NCI-H524 treated with DMSO at 0.1 percent for 48 hours (cell line): ENCODE measurements at places on chromosomes 12 and 14.

GRCh38 chr12:15273896-15274295 is 48.4 kb upstream of the PTPRO start:
- no peak for DNase-seq

GRCh38 chr12:109696485-109697269 is 16.9 kb upstream of the FAM222A start:
- no peak for DNase-seq

DNA sequence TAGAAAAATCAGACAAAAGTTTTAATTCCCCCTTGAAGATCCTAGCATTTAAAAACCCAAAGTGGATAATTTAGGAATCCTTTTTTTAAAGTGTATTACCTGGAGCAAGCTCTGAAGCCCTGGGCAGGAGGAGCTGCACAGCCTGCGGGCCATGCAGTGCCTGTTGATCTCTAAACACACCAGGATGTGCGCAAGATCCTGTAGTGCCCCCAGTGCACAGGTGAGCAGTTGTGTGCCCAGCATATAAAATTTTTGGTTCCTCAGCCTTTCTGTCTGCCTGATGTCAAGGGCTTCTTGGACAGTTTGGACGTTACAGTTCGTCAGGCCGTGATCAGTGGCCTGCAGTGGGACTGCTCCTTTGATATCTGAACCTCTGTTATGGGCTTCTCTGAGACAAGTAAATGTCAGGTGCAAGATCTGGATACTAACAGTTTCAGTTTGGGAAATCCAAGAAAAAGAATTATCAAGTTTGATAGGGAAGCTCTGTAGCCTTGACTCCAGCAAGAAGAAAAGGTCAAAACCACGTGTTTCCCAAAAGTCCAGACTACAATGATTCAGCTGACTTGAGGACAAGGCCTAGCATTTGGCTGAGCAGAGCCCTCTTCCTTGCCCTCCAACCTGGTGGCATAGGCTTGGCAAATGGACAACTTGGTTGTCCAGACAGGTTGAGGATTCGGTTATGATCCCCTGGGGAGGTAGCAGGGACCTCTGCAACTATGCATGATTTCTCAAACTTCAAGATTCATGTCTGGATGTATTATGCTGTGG is 1.0 kb downstream of the ATXN7L3B start:
- DNase-seq = no peak

- peak; percentile 28 for DNase-seq
These were observed 22.2 kb downstream of the TMEM63C start for GRCh38 chr14:77203611-77204458.

- no peak for DNase-seq
These were observed 90.1 kb downstream of the NCOR2 start for GRCh38 chr12:124477107-124477915.

DNA sequence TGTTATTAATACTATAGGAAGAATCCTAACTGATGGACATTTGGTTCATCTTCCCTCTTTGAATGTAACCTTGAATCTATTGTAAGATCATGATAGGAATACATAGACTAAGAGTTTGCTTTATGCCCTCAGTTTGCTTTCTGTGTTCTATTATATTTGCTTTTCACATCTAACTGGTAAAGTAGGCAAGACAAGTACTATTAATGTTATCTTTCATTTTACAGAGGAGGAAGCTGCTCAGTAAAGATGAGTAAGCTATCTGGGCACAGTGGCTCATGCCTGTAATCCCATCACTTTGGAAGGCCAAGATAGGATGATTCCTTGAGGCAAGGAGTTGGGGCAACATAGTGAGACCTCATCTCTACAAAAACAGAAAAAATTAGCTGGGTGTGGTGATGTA is 103.0 kb downstream of the TMTC2 start:
- no peak for DNase-seq

DNA sequence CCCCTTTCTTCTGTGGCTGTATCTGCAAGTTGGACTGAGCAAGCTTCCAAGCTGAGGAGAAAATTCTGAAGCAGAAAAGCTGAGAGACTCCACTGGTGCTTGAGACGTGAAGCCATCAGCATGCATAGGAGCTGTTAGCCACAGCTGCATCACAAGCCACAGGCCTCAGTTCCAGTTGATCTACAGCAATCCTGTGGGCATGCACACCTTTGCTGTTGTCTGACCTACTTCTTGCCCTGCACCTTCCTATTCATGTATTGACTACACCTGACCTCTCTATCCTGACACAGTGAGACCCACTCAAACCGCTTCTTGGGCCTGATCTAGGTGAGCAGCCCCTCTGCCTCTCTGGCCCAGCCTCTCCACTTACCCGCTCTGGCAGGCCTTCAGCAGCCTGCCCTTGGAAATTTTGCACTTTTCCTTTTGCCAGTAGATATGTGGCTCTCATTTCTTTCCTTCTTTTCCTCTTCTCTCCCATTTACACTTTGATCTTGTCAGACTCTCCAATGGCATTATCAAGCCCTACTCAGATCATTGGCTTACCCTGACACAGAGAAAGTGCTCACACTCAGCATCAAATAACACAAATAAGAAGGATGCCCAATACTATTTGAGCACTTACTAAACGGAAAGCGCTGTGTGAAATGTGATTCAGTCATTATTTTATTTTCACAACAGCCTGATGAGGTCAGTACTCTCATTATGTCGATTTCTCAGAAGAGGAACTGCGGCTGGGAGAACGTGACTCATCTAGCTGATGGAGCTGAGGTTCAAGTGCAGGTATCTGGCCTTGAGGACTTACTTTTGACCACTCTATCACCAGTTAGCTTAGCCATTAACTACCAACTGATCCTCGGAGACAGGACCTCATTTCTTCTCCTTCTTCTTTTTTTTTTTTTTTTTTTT is 21.9 kb upstream of the PTGR2 start:
- DNase-seq = no peak

DNA sequence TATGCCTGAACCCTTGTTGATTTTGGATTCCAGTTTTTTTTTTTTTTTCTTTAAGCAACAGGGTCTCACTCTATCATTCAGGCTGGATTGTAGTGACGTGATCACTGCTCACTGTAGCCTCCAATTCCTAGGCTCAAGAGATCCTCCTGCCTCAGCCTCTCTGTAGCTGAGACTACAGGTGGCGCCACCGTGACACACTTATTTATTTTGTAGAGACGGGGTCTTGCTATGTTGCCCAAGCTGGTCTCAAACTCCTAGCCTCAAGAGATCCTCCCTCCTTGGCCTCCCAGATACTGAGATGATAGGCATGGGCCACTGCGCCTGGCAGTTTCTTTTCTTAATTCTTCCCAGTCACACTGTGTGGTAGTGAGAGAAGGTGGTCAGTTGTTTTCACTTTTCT is 25.2 kb downstream of the ACADS start:
- DNase-seq = no peak

- DNase-seq = no peak
These were observed 646 bp downstream of the FBLN5 start for GRCh38 chr14:91946622-91947474.

- DNase-seq = no peak
These were observed 37.8 kb upstream of the P2RX4 start for GRCh38 chr12:121172145-121172544.

- DNase-seq = no peak
These were observed 38.8 kb downstream of the CBX5 start for GRCh38 chr12:54240971-54241588.

- no peak for DNase-seq
These were observed 118.8 kb downstream of the SLC6A15 start for GRCh38 chr12:84793558-84794367.

DNA sequence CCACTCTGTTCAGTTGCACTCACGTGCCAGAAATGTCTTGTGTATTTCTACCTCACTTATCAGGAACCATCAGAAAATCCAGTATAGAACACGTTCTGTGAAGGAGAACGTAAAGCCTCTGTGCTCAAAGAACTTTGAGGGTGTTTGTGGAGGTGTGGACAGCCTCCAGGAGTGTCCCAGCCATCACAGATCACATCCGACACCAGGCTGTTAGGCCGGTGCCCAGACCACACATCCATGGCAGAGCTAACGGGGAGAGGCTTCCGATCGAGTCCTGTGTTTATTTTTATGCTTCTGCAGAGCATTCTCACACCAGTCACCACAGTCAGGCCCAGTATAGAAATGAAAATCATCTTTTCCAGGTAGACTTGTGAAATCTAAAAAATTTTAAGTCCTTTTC is 53.6 kb downstream of the TPCN1 start:
- no peak for DNase-seq

- DNase-seq = no peak
These were observed 834 bp downstream of the COCH start for GRCh38 chr14:30874999-30875787.

GRCh38 chr12:77841521-77841920 is 10.8 kb downstream of the NAV3 start:
- DNase-seq = no peak

DNA sequence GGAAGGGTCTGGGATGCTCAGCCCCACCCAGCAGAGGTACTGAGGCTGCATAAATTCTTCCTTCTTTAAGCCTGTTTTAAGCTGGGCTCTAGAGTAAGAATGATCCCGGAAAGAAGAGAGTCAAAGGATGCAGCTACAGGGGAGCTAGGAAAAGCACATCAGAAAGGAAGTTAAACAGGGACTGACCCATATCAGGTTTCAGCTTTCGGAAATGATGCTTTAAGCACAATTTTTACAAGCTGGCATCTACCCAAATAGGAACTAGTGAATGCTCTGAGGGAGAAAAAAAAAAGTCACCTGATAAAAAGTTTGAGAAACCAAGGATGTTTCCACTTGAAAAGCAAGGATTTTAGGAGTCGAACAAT is 22.0 kb downstream of the TSPAN8 start:
- DNase-seq = no peak

DNA sequence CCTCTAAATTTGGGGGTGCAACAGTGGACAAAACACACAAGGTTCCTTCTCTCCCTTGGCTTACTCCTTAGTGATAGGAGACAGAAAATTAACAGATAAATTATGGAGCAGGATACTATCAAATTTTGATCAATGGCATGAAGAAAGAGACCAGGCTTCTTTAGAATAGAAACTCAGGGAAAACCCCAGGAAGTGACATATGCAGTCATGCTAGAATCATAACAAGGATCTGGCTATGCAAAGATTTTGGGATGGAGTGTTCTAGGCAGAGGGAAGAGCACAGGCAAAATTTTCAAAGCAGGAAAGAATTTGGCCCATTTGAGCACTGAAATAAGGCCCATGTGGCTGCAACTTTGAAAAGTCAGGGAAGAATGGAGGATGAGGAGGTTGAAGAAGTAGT is 182.3 kb upstream of the PLEKHG7 start:
- no peak for DNase-seq

DNA sequence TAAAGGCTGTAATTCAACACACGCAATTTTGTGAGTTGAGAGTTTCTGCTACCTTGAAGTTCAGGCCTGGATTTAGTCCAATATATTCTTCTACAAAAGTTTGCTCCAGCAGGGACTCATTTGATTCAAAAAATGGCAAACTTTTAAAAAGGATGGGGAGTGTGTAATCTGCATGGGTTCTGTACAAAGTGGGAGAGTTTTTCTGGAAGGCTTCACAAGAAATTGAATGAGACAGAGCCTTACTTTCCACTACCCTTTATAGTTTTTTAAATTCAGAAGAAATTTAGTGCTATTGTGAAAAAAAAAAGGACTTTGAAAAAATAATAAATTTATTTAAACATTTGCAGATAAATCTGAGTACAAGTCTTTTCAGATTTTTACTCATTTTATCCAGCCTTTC is 116.9 kb downstream of the METTL25 start:
- no peak for DNase-seq

GRCh38 chr12:28780096-28780495 is 369.0 kb upstream of the FAR2 start:
- no peak for DNase-seq

- no peak for DNase-seq
These were observed 32.3 kb downstream of the PROX2 start for GRCh38 chr14:74843653-74844052.

DNA sequence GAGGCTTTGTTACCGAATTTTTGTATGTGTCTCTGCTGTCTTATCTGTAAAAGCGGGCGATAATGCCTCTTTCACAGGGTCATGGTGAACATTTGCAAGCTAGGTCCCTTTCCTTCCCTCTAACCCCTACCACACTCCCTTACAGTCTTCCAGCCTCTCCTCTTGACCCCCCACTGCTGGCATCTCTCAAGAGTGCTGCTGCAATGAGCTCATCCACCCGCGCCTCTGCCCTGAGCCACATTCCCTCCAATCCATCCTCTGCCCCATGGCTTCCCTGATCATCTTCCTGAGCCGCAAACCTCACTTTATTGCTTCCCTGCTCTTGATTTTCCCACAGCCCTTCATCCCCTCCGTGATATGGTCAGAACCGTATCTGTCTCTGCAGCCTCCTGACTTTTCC is 343.6 kb downstream of the BCL11B start:
- DNase-seq = no peak

GRCh38 chr12:98137278-98137677 is 378.1 kb upstream of the TMPO start:
- no peak for DNase-seq

- no peak for DNase-seq
These were observed 115.3 kb upstream of the CPSF6 start for GRCh38 chr12:69123919-69124638.

DNA sequence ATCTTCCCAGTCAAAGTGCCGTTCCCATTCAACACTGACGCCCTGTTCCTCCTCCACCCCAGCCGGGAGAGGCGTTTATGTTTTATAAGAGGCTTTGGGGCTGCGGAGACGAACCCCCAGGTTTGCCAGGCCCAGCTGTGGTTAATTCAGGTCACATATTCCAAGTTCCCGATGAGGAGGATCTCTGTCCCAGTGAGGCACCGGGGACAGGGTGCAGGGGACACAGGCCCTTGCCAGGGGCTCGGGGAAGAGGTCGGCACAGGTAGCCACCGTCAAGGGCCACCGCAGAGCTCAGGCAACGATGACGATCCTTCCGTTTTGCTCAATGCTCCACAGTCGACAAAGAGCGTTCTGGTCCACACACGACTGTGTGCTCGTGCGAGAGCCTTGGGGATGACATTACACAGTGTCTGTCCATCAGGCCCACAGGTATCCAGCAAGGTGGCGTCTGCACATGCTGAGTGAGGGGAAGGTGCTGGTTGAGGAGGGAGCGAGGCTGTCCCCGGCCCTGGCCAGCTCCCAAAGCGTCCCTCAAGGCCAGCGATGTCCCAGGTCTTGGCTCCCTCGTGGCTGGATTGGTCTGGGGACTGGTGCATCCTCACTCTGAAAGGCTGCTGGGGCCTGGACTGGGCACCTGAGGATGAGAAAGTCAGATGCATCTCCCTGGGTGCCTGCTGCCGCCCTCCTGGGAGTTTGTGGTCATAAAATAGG is 189.2 kb upstream of the C14orf180 start:
- no peak for DNase-seq

GRCh38 chr14:21219561-21220111 is 49.6 kb downstream of the HNRNPC start:
- DNase-seq = no peak

- DNase-seq = no peak
These were observed 179.3 kb upstream of the PZP start for GRCh38 chr12:9387450-9387849.

DNA sequence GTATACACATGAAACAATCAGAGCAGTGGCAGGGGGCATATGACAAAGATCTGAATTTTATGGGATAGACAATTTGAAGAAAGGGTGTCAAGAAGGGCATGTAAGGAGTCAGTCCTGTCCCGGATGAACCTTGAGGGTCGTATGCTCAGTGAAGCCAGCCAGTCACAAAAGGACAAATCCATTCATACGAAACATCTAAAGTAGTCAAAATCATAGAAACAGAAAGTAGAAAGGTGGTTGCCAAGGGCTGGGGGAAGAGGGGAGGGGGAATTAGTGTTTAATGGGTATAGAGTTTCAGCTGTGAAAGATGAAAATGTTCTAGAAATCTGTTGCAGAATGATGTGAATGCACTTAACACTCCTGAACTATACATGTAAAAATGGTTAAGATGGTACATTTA is 157.5 kb downstream of the TGFB3 start:
- DNase-seq = no peak

GRCh38 chr14:93049867-93050331 is 65.8 kb downstream of the ITPK1 start:
- no peak for DNase-seq
